ENCODE measurements at places on chromosomes 7 and 10.

DNA sequence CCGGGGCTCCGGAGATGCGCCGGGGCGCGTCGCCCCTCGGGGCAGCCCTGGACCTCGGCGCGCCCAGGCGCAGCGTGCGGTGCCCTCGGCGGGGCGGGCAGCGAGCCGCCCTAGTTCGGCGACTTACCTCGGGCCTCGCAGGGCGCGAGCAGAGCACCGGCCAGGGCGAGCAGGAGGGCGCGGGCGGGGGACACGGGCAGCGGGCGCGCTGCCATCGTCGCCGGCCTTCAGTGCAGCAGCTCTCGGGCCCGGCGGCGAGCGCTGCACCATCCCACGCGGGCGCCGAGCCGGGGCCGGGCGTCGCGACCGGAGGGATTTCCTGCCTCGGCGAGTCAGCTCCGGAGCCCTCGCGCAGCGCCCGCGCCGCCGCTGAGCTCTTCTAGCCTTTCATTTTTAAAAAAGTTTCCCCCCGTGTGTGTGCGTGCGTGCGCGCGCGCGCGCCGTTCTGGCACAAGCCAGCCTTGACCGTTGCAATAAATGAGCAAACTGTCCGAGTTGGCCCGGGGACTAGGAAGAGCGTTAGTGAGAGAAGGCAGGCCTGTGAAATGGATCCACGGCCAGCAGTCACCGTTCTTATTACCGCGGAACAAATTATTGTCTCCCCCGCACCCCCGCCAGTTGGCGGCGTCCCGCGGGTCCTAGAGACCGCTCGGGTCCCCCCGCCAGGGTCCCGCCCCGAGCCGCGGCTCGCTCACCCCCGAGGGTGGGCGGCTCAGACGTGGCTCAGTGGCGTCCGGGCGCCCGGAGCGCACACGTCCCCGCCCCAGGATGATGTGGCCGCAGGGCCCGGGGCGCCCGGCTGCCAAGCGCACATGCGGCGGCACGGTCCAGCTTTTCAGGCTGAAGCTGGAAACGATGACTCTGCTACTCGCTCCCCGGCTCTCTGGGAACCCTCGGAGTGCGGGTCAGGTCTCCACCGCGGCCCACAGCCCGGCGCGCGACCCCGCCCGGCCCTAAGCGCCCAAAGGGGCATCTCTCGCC lies at the start of gene ADAM12:
Gene ADAM12, minus strand, starts transcription at position 547 of the 981 bp plus-strand sequence. Its CDS starts 332 bp downstream, at position 215.
- peak; percentile 82 for DNase-seq

DNA sequence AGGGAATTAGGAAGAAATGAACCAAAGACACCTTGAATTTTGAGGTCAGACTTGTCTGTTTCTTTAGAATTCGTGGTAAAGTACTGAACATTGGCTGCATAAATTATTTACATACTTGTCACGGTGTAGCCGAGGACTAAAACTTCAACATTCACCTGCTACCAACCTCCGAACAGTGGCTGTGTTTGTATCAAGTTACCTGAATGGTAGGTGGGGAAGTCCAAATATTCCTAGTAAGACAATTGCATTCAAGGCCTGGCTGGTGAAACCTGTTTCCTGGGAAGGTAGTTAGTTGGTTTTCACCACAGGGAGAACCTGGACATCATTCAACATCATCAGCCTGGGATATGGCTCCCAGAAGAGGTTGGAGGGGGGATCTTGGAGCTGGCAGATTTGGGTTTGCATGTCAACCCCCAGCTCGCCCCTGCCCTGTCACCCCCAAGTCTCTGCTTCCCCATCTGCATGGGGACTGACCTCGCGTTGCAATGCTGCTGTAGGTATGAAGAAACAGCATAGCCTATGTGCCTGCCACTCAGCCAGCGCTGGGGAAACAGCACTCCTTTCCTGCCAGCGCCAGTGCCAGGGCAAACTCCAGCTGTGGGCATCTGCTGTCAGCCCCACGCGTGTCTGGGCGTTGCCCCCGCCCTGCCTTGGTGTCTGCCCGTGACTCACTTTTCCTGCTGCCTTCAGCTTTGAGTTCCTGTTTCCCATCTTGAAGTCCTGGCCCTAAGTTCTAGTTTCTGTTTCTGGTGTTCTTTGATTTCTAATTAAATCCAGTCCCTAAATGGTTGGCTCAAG lies 12.7 kb upstream of the LARP4B start:
- peak; percentile 34 for DNase-seq

GRCh38 chr7:39621261-39621660 lies 2.1 kb upstream of the RALA start:
- DNase-seq: no peak

DNA sequence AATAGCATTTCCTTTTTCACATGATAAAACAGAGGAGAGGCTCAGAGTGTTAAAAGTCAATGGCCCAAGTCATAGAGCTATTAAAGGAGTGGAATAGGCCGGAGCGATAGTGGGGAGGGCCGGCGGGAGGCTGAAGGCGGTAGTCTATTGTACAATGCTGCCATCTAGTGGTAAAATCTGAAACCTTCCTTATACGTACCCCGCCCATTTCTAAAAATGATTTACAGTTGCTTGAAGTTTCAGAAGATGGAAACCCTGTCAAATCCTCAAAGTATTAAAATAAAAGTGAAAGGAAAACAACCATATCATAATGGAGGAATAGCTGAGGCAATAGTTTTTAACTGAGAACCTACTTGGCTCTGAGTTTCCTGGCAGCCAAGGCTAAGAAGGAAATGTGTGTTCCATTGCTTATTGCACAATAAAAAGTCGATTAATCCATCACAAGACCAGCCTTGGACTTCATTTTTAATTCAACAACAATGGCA lies 209.1 kb downstream of the CCSER2 start:
- peak; percentile 44 for DNase-seq

DNA sequence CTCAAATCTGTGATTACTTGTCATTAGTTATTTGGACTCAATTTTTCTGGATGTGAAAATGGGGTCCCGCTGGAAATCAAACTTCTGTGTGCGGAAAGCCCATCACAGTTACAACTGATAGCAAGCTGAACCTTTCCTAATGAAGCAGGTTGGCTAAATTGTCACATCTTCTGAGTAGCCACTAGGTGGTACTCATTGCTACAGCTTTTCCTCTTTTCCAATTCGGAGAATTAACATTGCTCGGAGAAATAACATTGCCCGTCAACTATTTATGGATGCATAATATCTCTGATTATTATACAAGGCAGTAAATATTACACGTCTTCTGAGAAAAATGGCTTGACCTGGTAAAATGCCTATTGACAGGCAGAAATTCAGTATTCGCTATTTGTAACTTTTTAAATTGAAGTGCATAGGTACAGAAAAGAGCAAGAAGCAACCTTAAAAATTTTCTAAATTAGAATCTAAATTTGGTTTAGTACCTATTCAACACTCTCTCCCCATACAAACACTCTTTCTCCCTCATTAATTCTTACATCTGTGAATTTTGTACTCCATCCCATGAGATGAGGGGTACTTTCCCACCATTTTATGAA lies 17.3 kb upstream of the BLOC1S2 start:
- DNase-seq: no peak

- peak; percentile 37 for DNase-seq
Observed at GRCh38 chr7:128351296-128352152, 7.8 kb upstream of the RBM28 start.

DNA sequence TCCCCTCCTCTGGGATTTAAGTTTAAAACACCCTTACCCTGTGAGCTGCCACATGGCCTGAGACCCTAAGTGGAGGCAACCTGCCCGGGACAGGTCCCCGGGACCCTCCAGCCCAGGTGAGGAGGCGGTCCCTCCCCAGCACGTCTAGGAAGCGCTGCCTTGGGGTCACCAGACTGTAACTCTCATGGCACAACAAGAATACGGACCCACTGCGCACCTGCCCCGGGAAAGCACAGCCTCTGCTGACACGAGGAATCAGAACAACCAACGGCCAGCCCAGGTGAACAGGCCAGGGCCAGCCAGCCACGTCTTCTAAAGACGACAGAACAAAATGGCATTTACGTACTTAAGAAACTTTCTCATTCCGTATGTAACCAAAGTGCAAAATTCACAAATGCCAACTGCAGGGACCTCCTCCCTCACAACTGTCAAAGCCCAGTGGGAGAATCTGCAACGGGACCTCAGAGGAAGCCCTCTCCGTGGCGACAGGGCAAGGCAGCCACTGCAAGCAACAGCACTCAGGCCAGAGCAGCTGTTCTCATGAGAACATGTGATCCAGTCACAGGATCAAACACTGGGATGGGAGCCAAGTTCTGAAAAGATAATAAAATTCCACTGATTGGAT lies 208.4 kb downstream of the DIP2C start:
- DNase-seq: no peak

DNA sequence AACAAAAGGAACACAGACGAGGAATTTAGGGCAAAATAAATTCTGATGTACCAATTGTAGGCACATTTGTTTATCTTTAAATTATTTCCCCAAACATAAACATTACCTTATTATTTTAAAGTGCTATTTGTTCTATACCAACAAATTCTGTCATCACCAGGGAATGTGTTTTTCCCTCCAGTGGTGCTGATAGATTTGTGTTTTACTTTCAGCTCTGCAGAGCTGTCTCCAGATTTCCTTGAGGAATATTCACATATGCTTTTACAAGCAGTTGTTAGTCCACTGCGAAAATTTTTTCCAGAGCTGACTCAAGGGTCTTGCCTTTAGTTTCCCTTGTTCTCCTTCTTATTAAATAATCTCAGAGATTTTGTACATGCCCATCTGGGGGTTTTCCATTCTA lies 362.8 kb downstream of the PHF14 start:
- DNase-seq: no peak

GRCh38 chr10:34824870-34825269 lies 9.8 kb upstream of the PARD3 start:
- no peak for DNase-seq

DNA sequence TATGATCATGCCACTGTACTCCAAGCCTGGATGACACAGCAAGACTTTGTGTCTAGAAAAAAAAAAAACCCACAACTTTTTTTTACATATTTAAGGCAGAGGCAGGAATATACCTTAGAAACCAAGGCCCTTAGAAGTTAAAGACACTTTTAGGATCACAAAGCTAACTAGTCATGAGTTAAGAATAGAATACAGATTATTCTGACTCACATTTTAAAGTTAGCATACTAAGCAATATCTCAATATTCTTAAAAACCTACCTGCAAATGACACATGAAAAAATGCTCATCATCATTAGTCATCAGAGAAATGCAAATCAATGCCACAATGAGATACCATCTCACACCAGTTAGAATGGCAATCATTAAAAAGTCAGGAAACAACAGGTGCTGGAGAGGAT lies 177.7 kb downstream of the CHCHD3 start:
- DNase-seq: no peak

DNA sequence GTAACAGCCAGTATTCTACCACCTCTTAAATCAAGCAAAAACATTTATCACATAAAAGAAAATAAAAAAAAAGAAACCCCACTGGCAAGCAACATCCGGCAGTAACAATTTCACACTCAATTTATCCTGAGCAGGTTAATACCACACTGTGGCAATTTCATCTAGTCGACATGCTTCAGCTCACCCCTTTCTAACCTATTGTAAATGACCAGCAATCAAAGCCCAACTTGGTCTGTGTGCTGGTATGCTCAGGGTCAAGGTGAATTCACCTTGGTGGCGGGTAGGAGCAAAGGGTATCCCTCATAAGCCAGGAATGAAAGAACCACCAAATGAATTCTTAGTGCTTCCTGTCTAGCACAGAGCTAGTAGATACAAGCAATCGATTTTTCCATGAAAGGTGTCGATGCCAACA lies 109.1 kb upstream of the AFAP1L2 start:
- DNase-seq: no peak

DNA sequence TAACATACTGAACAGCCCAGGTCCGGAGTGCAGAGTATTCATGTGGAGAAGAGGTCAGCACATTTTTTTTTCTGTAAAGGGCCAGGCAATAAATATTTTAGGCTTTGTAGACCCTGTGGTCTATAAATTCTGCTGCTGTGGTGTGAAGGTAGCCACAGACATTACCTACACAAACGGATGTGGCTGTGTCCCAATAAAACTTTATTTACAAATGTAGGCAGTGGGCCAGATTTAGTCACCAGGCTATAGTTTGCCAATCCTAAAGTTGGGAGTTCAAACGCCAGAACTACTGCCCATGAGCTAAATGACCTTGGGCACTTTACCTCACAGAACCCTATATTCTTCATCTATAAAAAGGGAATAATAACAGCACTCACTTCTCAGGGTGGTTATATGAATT lies 13.4 kb downstream of the FAM53B start:
- DNase-seq: no peak

DNA sequence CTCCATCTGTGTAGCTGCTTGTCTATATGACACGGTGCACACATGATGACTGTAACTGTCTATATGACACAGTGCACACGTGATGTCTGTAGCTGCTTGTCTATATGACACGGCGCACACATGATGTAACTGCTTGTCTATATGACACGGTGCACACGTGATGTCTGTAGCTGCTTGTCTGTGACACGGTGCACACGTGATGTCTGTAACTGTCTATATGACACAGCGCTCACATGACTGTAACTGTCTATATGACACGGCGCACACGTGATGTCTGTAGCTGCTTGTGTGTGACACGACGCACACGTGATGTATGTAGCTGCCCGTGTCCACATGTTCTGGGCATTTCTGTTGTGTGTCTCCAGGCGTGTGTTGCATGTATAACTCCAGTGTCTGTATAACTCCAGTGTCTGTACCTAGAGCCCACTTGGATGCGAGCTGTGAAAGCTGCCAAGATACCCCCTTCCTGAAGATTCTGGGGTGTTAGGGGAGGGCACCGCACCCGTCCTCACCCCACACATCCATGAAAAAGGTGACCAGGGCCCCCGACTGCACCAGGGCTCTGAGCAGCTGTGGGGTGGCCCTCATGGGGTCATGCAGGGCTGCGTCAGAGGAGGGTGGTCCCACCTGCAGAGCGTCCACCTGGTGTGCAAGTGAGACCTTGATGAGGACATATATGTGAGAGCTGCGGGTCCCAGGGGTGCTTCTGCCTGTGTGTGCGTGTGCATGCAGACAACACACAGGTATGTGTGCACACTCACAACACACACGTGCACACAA lies 137.9 kb downstream of the ELFN1 start:
- DNase-seq: no peak

GRCh38 chr10:132459301-132460003 lies 62.5 kb downstream of the PWWP2B start:
- no peak for DNase-seq

- DNase-seq: peak; percentile 39
Observed at GRCh38 chr7:5603241-5604140, 178.0 kb downstream of the RNF216 start.

GRCh38 chr10:48896756-48897440 lies 42.7 kb downstream of the LRRC18 start:
- DNase-seq: no peak

GRCh38 chr7:50860598-50860997 lies 77.9 kb upstream of the GRB10 start:
- DNase-seq: no peak

- no peak for DNase-seq
Observed at GRCh38 chr10:118041316-118041715, 5.4 kb downstream of the RAB11FIP2 start.

- no peak for DNase-seq
Observed at GRCh38 chr10:20888620-20889330, 8.3 kb downstream of the NEBL start.

DNA sequence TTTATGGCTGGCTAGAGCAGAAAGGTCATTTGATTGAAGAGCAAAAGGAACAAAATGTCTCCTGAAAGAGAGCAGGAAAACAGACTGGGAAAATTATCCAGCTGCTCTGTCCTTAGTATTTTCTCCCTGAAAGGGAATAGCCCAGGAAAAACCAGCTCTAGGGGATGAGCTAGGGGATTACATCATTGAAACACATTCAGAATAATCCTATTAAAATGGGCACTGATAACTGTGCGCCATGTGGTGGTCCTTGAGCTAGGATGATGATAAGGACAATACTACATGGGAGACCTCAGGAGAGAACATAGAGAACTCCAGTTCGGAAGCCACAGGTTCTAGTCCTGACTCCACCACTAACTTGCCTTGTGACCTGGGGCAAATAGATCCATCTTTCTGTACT lies 873.8 kb downstream of the TYW1 start:
- DNase-seq: no peak

GRCh38 chr7:154853063-154853726 lies 149.7 kb downstream of the PAXIP1 start:
- DNase-seq: no peak

All from right hindlimb (tissue), 1 donor.